ENCODE measurements at places on chromosomes 6 and 20.

- DNase-seq, result no peak
Measured at GRCh38 chr6:1363729-1364572, 25.4 kb upstream of the FOXF2 start.

- DNase-seq, result no peak
Measured at GRCh38 chr6:44855562-44856411, 468.3 kb downstream of the CDC5L start.

- DNase-seq, result no peak
Measured at GRCh38 chr6:111494951-111495635, 12.1 kb upstream of the REV3L start.

DNA sequence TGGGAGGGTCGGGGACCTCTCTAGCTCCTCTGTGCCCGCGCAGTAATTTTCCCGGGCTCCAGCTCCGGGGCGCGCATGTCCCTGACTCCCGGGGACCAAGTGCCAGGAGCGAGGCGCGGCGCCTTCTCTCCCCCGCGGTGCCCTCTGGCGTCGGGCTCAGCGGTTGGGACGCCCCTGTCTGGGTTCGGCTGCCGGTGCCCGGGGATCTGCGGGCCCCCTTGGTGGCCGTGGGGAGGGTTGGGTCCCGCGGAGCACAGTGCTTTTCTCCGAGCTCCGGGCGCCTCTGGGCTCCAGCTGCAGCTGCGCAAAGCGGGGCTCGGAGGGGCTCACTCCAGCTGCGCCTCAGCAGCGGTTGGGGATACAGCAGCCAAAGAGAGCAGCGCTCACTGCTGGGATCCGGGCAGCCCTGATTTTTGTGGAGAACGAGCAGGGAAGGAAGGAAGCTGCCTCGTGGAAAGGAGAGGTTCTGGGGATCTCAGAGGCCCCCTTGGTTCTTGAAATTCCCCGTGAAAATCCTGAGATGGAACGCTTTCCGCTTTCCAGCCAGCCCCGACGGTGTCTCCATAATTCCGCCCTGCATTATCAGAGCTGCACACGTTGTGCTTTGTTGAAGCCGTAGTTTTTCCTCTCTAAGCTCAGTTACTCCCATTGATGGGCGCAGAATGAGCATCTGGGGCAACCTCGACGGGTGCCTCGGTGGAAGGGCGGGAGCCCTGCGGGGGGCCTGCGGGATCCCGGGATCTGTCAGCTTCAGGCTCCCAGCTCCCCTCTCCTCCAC is 861 bp downstream of the PPP1R14C start:
- DNase-seq, result no peak

DNA sequence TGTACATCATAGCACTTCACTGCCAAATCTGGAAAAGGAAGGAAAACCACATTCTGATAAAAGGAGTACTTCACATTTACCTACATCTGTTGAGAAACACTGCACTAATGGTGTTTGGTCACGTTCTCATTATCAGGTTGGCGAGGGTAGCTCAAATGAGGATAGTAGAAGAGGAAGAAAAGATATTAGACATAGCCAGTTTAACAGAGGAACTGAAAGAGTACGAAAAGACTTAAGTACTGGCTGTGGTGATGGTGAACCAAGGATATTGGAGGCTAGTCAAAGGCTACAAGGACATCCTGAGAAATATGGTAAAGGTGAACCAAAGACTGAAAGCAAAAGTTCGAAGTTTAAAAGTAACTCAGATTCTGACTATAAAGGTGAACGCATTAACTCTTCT is 32.0 kb upstream of the GJA10 start:
- no peak for DNase-seq

- no peak for DNase-seq
Measured at GRCh38 chr6:141265756-141266623, 866.7 kb upstream of the GJE1 start.
